ENCODE measurements at places on chromosomes 12 and 14.

GRCh38 chr12:1493781-1494565 is 100.4 kb downstream of the FBXL14 start:
- DNase-seq: no peak

- no peak for DNase-seq
Observed at GRCh38 chr14:69171569-69171968, 18.6 kb upstream of the DCAF5 start.

- no peak for DNase-seq
Observed at GRCh38 chr12:31245822-31246469, 80.0 kb downstream of the SINHCAF start.

DNA sequence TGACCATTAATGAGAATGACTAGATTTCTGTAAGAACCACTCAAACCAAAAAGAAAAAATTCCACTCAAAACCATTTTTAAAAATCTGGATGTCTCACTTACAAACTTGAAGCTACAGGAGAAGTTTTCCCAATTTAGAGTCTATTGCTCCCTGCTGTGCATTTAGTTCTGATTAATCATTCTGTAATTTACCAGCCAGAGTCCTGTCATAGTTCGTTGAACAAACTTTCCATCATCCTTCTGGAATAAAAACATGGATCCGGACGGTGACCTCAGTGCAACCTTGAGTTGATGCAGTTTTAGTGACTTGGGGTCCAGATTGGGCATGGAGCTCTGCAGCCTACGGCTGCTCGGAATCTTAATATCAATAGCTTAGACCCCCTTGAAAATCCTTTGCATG is 73.4 kb downstream of the PRMT8 start:
- DNase-seq: no peak

DNA sequence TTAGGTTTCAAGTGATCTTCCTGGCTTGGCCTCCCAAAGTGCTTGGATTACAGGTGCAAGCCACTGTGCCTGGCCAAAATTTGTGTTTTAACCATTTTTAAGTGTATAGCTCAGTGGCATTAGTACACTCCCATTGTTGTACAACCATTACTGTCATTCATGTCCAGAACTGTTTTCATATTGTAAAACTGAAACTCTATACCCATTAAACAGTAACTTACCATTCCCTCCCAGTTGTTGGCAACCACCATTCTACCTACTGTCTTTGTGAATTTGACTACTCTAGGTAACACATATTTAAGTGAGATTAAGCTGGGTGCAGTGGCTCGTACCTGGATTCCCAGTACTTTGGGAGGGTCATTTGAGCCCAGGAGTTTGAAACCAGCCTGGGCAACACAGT is 67.3 kb upstream of the KCNH3 start:
- no peak for DNase-seq

GRCh38 chr14:96627386-96627785 is 125.2 kb downstream of the PAPOLA start:
- DNase-seq: no peak

GRCh38 chr12:22656376-22656775 is 31.4 kb downstream of the ETNK1 start:
- DNase-seq: no peak

DNA sequence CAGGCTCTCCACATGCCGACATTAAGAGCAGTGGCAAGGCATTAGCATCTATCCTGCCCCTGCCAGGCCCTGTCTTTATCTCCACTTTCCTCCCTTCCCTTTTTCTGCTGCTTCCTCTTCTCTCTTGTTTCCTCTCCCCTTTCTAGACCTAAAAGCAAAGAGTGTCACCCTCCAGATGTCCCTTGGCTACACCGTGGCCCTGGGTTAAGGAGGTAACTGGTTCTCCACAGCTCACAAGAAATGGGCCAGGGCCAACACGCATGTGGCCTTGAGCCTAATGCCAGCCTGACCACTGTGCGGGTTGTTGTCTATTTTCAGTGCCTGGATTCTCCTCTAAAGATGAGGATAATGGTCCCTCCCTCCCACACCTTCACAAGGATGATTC is 41.7 kb upstream of the DDX11 start:
- no peak for DNase-seq

- DNase-seq: no peak
Observed at GRCh38 chr12:97177481-97177880, 270.4 kb downstream of the NEDD1 start.

- DNase-seq: no peak
Observed at GRCh38 chr12:91404441-91404840, 221.8 kb upstream of the DCN start.

DNA sequence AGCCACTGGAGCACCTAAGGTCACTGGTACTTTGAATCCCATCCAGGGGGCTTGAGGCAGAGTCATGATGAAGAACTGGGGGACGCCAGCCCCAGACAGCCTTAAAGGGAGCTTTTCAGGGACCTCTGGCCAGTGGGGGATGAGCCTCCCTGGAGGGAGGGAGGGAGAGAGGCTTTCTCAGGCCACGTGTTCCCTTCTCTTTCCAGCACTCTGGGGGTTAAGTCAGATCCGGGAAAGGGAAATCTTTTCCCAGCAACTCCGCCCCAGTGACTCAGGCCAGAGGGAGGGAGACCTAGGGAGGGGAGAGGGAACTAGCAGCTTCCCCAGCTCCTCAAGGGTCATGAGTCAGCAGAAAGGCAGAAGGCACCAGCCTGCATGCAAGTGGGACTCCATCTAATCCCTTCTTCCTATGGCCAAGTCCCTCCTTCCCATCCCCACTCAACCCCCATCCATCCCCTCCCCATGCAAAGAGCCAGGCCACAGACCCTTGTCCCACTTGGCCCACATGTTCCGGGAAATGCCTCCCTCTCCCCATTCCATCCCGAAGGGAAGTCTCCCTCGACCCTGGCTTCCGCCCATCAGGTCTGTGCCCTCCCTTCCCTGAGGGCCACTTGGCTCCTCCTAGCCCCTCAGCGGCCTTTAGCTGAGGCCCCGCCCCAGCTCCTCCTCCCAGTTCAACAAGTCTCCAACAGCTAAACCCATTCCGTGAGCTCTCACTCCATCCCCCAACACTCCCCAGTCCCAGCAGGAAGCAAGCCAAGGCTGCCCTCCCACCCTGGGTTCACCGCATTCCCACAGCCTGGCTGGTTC is 5.6 kb downstream of the TNFRSF1A start:
- peak; percentile 73 for DNase-seq

DNA sequence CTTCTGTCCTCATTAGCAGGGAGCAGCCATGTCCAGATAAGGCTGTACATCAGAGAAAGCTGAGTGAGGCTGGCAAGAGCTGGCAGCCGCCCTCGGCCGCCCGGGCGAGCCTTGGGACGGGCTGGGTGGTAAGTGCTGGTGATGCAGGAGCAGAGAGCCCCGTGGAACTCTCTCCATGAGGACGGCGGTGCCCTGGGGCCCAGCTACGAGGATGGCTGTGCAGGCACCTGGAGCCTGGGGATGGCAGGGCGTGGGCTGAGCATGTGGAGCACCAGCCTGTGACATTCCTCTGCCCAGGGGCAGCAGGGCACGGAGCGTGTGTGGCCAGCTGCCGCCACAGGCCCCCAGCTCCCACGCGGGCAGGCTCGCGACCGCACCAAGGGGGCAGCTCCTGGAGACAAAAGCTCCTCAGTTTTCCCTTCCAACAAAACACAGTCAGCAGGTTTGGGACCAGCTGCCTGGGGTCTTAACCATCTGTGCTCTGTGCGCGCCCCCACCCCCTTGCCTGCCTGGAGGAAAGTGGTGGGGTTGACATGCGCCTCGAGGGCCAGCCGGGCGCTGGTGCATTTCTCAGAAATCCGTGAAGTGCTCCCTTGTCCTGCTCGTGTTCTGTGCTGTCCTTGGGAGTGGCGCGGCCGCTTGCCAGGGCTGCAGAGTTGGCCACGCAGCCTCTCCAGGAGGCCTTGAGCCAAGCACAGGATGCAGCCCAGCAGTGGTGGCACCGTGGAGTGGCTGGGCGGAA is 21.4 kb downstream of the PACS2 start:
- DNase-seq: no peak

- DNase-seq: no peak
Observed at GRCh38 chr14:30142216-30142615, 214.6 kb upstream of the PRKD1 start.

DNA sequence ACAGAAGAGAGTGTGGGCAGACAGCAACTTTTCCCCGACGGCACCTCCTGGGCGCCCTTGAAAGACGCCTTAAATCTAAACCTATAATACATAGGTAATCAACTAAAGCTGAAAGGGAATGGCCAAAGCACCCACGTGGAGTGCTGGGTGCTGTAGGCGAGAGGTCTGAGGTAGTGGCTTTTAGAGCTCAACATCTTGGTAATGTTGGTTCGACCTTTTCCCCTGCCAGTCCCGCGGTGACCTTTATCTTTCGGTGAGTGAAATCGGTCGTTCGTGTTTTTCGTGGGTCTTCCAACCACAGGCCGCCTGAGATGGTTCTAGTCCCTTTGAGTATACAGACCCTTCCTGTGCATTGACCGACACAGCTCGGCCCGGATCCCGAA is 9.1 kb downstream of the OR6S1 start:
- DNase-seq: no peak

DNA sequence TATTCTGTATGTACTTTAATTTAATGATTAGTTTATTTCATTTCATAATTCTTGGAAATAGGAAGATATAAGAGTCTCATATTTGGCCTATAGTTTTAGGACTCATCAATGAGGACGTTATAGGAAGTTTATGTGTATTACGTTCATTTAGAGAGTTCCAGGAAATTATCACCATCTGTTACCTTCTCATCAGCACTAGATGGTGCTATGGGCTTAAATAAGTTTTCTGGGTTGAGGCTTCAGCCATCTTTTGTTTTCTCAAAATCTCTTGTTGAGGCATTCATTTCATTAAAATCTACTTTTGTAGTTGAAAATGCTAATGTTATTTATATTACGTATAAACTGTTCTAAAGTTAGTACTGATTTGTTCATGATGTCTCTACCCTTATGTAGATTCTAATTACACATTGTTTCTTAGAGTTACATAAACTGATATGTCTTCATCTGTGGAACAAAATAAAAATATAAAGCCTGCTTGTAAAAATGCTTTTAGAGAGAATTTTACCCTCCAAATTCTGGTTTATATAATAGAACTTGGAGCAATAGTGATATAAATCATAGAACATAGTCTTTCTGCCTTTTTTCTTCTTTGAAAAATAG is 89.2 kb downstream of the CFAP54 start:
- DNase-seq: peak; percentile 92

- DNase-seq: no peak
Observed at GRCh38 chr12:68119724-68120211, 39.8 kb downstream of the IFNG start.

DNA sequence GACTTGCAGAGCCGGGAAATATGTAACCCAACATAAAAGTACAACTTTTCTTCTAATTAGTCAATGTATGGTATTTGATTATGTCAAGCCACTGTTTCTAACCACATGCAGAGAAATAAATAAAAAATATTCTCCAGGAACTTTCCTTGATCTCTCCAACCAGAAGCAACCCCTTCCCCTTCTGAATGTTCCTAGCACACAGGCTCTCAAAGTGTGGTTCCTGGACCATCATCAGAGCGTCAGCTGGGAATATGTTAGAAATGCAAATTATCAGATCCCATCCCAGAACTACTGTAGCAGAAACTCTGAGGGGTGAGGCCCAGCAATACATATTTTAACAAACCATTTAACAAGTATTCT is 21.0 kb upstream of the ITPR2 start:
- DNase-seq: no peak

DNA sequence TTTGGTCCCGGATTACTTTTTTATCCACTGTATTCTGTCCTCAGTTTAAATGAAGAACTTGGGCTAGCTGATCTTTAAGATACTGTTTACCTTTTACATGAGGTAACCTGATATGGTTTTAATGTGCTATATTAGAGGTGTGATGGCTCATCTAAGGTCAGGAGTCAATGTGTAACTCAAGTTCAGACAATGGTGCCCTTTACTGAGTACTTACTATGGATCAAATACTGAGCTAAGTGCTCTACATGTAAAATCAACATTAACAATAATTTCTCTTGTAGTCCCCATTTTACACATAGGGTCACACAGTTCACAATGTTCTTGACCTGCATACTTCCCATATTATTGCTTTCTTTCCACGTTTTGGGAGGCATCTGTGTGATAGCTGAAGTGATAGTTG is 79.2 kb downstream of the CEP83 start:
- no peak for DNase-seq

GRCh38 chr14:103421556-103421955 is 36.3 kb downstream of the MARK3 start:
- no peak for DNase-seq

- DNase-seq: no peak
Observed at GRCh38 chr12:127271776-127272175, 995.2 kb upstream of the TMEM132C start.

- peak; percentile 68 for DNase-seq
Observed at GRCh38 chr14:76918256-76918781, 92.1 kb downstream of the LRRC74A start.

GRCh38 chr12:6772331-6772695 is at the start of gene LAG3:
Gene LAG3, plus strand, starts transcription at chr12:6772520. Its CDS starts 333 bp downstream, at chr12:6772853.
- DNase-seq: no peak

GRCh38 chr12:69602954-69603353 is 7.8 kb downstream of the LRRC10 start:
- no peak for DNase-seq

DNA sequence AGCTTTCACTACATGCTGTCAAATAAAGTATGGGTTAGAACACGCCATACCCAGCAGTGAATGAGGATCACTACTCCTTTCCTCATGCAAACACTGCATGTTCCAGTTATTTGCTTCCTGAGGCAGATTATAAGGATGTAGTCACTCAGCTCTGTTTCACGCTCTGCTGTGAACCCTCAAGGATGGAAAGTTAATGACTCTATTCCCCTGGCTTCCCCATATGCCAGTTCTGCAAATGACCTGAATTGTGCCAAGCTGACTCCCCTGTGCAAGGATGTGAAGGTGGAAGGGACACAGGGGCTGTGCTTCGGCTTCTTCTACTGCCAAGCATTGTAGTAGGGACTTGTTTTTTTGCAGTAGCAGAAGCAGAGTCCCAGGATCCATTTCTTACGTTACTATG is 6.8 kb downstream of the IFI27L1 start:
- DNase-seq: no peak

GRCh38 chr14:33307691-33308251 is 369.1 kb downstream of the NPAS3 start:
- peak; percentile 56 for DNase-seq

GRCh38 chr12:57389033-57389432 is 41.8 kb downstream of the R3HDM2 start:
- no peak for DNase-seq

- no peak for DNase-seq
Observed at GRCh38 chr12:121810833-121811433, 7.1 kb downstream of the SETD1B start.

DNA sequence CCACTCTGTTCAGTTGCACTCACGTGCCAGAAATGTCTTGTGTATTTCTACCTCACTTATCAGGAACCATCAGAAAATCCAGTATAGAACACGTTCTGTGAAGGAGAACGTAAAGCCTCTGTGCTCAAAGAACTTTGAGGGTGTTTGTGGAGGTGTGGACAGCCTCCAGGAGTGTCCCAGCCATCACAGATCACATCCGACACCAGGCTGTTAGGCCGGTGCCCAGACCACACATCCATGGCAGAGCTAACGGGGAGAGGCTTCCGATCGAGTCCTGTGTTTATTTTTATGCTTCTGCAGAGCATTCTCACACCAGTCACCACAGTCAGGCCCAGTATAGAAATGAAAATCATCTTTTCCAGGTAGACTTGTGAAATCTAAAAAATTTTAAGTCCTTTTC is 53.6 kb downstream of the TPCN1 start:
- DNase-seq: no peak
